Hematopoietic multipotent progenitor cell treated with erythropoietin and hydrocortisone succinate and interleukin-3 and kit ligand, for 4 days (in vitro differentiated cells): ENCODE measurements at places on chromosomes 7 and 10.
A peak's percentile ranks its signal among the peaks of the same experiment; 100 is the strongest.

GRCh38 chr7:100221231-100221718 lies 1.5 kb downstream of the PVRIG start:
- DNase-seq, result no peak

GRCh38 chr10:60237977-60238758 lies 151.5 kb downstream of the ANK3 start:
- DNase-seq, result peak; percentile 41

- peak; percentile 72 for DNase-seq
Measured at GRCh38 chr10:69411476-69411875, 5.2 kb downstream of the TACR2 start.

GRCh38 chr7:95432606-95433005 lies 2.2 kb downstream of the PON2 start:
- DNase-seq, result peak; percentile 33

DNA sequence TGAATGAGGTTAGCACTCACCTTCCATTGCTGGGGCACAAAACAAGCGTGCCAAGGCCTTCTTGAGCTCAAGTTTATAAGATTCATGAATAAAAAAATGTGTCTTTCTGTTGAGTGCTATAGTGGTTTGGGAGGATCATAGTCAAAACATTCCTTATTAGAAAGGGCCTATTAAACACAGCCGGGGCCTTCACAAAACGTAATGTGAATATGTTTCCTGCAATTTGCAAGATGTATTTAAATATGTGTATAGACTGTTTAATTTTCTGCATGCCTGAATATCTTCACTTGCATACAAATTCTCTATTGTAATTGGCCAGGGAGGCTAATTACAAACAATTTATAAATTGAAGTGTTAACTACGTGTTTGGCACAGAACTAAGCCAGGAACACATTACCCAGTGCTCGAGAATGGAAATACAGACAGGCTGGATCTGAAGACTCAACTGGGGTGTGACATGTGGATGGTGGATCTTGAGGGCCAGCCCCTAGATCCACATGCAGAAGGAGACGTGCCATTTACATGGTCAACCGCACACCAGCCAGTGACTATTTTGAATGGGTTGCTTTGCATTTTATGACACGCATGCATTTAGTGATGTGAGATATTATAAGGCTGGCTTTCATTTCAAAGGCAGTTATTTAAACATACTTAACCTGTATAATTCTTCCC lies 31.3 kb downstream of the LYZL2 start:
- no peak for DNase-seq

DNA sequence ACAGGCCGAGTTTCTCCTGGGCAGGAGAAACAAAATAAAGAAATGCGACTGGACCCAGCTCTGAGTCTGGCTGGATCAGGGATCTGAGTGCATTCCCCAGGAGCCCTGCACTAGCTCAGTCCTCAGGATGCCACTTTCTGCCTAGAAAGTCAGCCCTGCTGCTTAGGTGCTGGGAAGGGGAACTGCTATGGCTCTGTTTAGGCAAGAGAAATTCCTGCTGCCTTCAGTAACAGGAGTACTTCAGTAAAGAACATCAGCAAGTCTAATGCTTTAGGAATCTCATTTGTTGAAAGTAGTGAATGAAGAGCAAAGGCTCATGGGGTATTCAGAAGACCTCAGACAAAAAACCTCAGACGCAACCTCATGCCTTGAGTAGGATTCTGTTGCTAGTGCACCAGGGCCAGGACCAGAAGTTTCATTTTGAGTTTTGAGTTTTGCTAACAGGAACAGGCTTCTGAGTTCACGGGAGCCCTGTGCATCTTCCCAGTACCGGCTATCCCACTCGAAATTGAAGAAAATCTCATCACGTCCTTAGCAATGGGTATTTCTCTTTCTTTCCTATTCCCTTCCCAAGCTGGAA lies 170.8 kb upstream of the CDCA7L start:
- DNase-seq, result no peak

DNA sequence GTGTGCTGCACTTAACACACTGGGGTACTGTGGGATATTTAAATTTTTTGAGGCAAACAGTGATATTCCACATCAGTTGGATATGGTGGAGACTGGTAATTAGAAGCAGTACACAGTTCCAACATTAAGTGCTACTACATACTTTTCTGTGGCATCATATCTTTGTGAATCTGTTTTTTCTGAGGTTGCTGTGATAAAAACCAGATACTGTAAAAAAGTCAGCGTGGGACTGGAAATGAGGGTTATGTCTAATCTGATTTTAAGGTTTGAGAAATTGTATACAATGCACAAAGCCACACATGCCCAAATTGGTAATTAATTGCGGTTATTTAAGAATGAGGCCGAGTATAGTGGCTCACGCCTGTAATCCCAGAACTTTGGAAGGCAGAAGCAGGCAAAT lies 41.2 kb downstream of the TBC1D12 start:
- peak; percentile 3 for DNase-seq

- DNase-seq, result no peak
Measured at GRCh38 chr7:77326131-77326530, 90.0 kb downstream of the GSAP start.

DNA sequence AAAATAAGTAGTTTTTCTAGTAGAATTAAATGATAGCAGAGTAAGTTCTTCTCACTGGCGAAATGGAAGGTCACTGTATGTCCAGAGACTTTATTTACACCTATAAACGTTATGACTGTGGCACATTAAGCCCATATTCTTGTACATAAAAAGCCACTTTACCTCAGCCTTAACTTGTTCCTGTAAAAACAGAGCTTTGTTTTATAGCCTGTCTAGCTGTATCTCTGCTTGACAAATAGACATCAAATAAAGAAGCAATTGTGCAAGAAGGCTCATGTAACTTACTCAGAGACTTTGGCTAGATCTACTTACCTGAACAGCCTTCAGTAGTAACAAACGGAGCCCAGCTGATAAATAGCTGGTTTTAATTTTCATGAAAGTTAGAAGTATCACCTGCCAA lies 324.1 kb upstream of the BMPER start:
- DNase-seq, result no peak

DNA sequence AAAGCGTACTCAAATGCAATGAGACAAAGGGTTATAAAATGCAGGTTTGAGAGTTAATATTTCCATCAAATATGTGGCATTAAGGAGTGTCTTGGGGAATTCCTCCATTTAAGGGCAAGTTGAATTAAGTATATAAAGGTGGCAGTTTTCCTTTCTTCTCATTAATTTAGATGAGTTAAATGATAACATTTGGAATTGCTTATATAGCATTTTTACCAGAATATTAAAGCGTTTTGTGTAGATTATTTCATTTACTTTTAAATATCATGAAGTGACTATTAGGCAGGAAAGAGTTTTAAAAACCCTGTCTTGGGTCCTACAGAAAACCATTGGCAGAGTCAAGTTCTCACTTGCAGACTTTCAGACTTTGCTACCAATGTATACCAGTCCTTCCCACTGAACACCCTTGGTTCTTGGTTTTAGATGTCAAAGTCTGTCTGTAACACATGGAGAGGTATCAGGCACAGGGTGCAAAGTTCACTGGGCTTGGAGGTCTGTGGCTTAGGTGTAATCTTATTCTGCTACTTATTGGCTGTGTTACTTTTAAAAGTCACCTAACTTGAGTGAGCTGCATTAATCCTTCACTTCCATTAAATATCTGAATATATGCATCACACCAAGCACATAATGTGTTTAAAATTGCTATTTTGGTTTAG lies 51.0 kb downstream of the ASB4 start:
- no peak for DNase-seq

DNA sequence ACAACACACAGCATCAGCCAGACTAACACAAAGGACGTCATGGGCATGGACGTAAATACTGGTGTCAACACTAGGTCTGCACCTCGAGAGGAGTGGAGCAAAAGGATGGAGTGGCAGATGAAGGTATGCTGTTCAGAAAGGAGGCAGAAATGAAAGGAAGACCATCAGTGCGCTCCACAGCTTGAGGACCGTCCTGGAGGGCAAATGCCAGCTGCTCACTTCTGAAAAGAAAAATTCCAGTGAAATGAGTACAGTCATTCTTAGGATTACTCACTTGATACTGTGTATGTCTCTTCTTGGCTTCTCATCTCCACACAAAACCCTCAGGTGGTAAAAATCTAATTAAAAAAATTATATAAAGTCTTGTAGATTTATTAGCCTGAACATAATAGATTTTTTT lies 44.8 kb downstream of the EGFR start:
- DNase-seq, result no peak

DNA sequence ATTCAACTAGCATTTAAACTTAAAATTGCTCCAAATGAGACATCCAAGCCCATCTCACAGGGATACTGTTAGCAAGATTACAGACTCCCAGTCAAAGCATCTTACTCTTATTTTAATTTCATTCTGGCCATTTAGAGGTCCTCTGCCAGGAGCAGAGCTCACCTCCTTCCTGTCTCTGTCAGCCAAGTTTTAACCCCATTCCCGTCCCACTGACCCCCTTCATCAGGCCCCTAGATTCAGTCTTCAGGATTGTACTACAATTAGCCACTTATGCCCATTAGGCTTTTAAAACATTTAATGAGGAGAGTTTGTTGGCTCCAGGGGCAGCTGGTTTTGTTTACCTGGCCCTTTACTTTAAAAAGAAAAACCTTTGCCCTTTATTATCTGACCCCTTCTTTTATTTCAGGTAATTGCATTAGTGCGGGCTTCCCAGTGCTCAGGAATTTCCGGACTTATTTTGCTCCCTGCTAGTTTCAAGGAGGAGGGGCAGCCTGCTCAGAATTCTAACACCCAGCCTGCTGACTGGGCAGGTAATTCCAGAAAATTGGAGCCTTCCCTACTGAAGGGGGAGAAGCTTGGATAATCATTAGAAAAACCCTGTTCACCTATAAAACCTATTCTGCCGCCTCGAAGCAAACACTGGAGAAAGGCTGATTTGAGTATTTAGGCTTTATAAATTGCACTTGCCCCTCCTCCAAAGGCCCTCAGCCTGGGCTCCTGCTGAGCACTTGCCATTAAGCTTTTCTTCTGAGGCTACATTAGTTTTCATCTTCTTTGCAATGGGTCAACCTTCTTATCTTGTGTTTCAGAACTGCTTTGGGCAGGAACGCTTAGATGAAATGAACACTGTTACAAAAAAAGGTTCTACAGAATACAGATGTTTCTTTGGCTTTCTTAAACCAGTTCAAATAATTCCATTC lies 200.5 kb upstream of the HPS1 start:
- no peak for DNase-seq

DNA sequence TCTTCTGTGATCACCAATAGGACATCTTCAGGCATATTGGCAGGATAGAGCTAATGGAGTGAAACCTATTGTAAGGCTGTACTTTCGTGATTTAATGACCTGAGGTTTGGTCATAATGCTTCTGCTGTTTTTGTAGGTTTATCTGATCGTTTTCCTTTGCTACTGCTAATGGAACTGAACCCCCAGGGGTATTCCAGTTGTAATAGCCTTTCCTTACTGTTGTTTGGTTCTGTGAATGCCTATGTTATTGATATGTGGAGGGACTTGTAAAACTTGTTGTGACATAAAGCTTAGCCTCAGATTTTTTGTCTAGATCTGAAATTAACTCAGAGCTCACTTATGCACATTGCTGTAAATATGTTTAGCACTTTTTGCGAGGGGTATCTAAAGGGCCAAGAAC lies 10.9 kb upstream of the VWA2 start:
- DNase-seq, result no peak

- no peak for DNase-seq
Measured at GRCh38 chr7:70614237-70615045, 517.5 kb upstream of the GALNT17 start.

DNA sequence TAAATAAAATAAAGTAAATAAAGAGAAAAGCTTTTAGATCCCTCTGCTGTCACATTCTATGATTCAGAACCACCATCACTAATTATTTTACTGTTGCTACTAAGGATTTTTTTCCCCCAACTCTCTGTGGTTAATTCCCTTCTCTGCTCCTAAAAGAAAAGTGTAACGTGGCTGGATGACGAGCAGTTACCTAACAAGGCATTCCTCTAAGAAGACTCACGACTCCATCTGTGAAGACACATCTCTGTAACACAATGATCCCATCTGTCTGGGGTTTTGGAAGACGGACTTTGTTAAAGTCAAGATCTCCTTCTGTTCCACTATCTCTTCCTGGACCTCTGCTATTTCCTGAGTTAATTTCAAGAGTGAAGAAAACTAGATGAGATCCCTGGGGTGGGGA lies 179.9 kb downstream of the SFMBT2 start:
- no peak for DNase-seq

DNA sequence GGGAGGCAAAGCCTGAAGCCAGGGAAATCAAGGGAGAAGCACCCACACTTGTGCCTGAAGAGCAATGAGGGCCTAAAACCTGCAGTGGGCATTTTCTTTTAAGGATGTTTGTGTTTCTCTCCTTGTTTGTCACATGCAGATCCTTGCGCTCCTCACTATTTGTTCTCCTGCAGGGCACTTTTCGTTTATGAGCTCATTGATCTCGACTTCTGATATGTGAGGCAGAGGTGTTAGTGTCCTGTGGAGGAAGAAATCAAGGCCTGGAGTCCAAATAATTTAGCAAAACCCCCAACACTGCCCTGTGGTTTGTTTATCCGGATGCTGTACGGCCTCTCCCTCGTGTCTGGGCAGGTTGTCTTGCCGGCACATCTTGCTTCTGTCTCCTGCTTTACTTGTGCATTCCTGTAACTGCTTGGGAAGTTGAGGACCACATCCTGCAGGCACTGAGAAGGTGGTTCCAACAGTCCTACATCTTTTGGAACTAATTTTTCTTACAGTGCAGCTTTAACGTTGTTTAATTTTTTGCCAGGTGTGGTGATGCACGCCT lies 13.7 kb downstream of the UBE3C start:
- no peak for DNase-seq

- DNase-seq, result no peak
Measured at GRCh38 chr7:107494884-107495283, 25.0 kb downstream of the GPR22 start.

GRCh38 chr10:2130705-2131305 lies 393.5 kb upstream of the ADARB2 start:
- DNase-seq, result no peak

DNA sequence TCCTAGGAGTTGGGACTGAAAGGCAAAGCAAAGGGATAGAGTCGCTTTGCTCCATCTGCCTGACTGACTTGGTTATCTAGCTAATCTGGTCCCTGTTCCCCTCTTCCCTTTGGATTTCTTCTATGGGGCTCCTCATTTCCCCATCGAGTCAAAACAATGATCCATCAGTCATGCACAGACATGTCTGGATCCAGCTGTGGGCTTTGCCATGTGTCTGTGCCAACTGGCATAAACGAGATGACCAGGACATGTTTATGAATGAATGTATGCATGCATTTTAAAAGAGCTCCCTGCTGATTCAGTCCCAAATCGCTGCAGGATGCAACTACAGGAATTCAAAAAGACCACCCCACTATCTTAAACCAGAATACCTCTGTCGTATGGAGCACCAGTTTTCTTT lies 122.0 kb downstream of the ARL4A start:
- DNase-seq, result no peak

DNA sequence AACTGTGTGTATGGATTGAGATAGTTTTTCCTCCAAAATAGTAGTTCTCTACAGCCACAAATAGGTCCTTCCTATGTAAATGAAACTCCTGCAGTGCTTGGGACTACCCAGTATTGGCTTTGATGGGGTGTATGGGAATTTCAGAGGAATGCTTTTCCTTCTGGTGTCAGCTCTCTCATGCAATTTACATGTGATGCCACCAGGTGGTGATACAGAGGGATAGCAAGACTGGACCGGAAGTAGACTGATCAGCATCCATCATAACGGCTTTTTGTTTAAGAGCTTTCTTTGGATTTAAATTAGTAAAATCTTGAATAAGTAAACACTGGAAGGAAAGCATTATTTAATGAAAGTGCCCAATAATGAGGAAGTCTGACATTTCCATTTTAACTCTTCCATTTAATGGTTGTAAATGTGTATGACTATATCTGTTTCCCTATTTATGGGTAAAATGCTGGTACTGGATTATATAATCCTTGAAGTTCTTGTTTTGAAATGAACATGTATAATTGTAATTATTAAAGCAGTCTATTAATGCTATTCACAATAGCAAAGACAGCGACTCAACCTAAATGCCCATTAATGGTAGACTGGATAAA lies 22.7 kb downstream of the DYNC1I1 start:
- peak; percentile 50 for DNase-seq
